ENCODE measurements at places on chromosomes 11 and 22.

DNA sequence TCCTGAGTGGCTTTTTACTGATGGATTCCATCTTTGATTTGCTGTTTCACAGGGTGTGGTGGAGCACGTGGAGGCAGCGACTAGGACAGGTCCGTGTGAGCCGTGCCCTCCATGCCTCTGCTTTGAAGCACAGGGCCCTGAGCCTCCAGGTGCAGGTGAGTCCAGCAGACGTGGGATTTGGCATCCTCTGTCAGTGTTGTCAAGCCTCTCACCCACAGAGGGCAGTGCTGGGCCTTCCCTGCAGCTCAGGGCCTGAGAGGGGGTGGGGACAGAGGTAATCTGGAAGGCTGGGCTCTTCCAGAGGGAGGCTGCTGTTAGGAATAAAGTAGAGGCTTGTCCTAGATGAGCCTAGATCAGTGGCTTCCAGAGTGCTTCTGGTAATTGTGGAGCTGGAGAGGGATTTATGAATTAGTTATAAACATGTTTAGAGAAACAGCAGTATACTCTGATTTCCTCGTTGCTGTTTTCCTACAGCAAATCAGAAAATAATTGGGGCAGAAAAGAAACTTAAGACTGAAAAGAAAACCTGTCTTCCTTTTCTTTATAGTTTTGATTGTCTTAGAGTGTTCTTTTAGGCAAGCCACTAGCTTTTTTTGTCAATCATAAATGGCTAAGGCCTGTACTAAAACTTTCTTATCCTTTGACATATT, 65.0 kb downstream of the SFI1 start:
- peak; percentile 81 for DNase-seq

DNA sequence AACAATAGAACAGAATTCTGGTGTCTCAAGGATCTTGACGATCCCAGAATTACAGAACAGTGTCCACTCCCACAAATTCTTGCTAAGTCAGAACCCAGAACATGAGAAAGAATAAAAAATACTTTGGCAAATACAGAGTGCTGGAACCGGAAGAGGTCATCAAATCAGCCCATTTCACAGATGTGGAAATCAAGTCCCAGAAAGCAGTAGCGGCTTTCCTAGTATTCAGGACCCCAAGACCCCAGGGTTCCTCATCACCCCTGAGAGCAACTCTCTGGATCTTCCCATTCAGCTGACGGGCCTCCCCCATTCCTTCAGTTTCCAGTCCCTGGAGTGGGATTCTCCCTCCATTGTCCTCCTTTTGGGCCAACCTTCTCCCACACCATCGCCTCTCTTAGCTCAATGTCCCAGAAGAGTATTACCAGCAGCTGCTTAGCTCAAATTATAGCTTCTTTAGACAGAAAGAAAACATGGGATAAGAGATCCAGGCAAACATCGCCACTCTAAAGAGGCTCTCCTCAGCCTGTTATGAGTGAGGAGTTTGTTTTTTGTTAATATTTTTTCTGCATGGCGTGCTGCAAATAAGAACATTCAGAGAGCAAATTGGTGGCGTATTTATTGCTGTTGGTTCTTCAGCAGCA, 268.3 kb downstream of the MN1 start:
- no peak for DNase-seq

- no peak for DNase-seq
These were observed 56.1 kb upstream of the EIF3M start for GRCh38 chr11:32527261-32528175.

- DNase-seq, result no peak
These were observed 22.4 kb upstream of the TEF start for GRCh38 chr22:41359376-41359775.

- DNase-seq, result no peak
These were observed 107.1 kb upstream of the CD44 start for GRCh38 chr11:35031867-35032266.

DNA sequence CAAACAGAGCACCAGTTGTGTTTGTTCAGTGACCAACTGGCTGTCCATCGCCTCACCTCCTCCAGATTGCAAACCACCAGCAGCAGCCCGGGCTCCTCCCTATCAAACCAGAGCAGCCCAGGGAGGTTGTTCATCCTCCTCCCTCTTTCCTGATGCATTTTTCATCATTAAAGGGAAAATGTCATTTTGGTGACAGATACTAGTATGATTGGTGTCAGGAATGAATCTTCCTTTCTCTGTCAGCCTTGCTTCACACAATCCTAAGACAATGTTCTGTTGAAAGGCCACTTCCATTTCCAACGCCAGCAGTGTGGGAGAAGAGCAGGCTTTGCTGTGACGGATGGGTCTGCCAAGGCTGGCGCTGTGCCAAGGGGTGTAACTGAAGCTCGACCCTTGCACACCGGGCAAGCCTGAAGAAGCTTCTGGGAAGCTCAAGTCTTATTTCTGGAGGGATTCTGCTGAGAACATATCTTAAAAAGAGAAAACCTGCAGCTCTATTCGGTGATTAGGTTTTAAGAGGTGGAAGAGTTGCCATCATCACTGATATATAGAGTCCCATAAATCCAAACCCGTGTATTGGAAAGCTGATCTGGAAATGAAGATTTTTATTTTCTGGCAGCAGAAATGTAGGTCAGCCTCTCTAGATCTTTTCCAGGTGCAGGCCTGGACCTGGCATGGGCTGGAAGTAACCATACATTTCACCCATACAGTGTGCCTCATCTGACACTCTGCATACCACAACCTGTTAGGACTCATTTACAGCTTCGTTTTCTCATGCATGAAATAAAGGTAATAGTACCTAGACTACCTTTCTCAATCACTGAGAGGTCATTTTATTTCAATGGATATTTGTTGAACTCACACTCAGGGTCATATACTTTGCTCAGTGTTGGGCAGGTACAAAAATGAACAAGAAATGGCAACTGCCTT, 524.5 kb downstream of the NTM start:
- DNase-seq, result no peak

- DNase-seq, result no peak
These were observed 12.1 kb downstream of the CECR2 start for GRCh38 chr22:17381192-17381913.

GRCh38 chr11:325796-326591, 5.3 kb upstream of the IFITM3 start:
- DNase-seq, result no peak

DNA sequence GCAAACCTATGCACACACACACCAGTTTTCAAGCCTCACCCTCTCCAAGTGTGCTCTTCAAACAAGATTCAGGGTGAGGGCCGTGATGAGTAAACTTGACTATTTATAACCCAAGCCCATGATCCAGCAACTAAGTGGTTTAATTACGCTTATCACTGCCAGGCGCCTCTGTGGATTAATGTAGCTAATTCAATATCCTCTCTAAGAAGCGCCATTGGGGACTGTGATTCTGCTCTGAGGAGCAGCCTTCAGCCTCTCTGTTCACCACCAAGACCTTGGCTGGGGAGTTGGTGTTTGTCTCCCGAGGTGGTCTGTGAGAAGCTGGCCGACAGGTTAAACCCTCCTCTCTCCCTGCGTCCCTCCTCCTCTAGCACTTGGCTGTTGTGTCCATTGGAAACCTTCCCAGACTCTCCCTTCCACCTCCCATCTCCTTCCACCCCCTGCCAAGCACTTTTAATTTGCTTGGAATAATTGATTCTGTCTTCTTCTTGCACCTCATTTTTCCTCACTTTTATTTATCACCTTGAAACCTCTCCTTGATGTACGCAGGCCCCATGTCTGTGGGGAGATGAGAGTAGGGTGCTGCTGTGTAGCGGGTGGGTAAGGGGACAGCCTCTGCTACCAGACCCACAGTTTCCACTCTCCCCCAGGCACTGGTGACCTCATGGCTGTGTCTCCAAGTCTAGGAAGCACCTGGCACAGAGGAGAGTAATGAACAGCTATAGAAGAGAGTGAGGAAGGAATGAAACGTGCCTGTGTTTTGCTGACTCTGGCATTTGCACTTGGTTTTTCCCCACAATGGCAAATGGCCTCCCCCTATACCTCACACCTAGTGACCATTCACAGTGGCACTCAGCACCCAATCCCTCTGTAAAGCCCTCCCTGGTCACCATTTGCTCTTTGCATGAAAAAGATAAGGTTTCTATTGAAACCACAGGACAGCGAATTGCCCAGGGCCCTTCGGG, 236.6 kb downstream of the GRIK4 start:
- no peak for DNase-seq

GRCh38 chr22:47859881-47860525, 1097.6 kb downstream of the TBC1D22A start:
- DNase-seq, result no peak

DNA sequence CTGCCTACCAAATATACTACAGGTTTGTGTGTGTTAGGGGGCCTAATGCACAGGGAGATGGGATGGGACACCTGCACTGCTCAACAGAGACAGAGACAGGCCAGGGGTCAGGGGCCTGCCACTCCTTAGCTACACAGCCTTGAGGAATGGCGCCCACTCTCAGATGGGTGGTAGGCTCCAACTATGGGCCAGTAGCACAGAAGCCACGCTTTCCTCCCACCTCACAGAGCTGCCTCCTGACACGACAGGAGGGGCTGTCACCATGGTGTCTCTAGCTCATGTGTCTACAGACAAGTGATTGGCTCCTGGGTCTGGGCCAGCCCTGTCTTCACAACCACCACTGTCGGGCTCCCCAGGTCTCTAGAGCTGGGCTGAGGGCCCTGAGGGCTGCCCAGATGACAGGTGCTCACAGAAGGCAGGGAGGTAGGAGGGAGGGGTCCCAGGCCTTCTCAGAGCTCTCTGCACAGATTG, 81.8 kb downstream of the DGCR2 start:
- DNase-seq, result no peak

GRCh38 chr11:36994208-36994607, 396.2 kb upstream of the RAG2 start:
- no peak for DNase-seq

GRCh38 chr11:87150936-87151335, 113.2 kb downstream of the TMEM135 start:
- no peak for DNase-seq

GRCh38 chr11:55652560-55652959, 4.4 kb downstream of the OR4S2 start:
- DNase-seq, result no peak

- no peak for DNase-seq
These were observed 9.5 kb downstream of the RBMXL2 start for GRCh38 chr11:7098235-7098832.

- no peak for DNase-seq
These were observed 11.6 kb downstream of the UCP3 start for GRCh38 chr11:73997120-73997770.

Measured in liver (tissue), 10 donors.